ENCODE measurements at places on chromosomes 7 and 10.
A peak's percentile ranks its signal among the peaks of the same experiment; 100 is the strongest.

DNA sequence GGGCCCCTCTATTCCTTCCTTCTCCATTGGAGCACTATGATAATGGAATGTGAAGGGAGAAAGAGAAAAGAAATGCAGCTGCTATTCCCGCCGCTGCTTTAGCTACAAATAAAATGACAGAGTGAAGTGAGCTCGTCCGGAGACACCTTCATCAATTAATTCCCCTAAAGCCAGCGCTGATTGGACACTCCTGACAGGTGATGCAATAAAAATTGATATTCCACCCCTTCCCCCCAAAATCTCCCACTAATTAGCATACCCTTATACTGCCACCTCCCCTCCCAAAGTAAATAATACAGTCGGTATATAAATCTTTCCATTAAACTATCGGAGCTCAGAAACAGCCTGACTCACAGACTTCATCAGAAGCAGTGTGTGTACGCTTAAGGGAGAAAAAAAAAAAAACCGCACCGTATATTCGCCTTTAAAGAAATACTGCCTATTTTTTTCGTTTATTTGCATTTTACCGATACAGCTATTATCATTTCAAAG lies 7.3 kb downstream of the SKIDA1 start:
- no peak for ATAC-seq
- peaks cover 33% of the 10 kb centered on the region for H3K4me1 ChIP-seq
- H3K36me3 ChIP-seq: no peaks in the 10 kb centered on the region
- H3K4me3 ChIP-seq: peak overlapping the region; percentile 80

DNA sequence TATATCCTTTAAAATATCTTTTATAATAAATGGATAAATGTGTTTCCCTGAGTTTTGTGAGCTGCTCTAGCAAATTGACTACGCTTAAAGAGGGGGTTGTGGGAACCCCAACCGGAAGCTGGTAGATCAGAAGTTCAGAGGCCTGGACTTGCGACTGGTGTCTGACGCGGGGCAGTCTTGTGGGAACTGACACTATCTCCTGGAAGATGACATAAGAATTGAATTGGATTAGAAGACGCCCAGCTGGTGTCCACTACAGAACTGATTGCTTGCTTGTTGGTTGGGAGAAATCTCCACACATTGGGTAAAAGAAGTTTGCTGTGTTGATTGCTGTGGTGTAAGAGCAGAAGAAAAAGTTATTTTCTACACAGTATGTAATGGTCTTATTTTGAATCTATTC lies 51.1 kb upstream of the AHR start:
- no peaks in the 10 kb centered on the region for H3K36me3 ChIP-seq
- no peak overlapping the region for H3K4me3 ChIP-seq
- no peak overlapping the region for H3K27ac ChIP-seq
- H3K27me3 ChIP-seq: no peaks in the 10 kb centered on the region
- H3K4me1 ChIP-seq: no peaks in the 10 kb centered on the region
- no peak for ATAC-seq

DNA sequence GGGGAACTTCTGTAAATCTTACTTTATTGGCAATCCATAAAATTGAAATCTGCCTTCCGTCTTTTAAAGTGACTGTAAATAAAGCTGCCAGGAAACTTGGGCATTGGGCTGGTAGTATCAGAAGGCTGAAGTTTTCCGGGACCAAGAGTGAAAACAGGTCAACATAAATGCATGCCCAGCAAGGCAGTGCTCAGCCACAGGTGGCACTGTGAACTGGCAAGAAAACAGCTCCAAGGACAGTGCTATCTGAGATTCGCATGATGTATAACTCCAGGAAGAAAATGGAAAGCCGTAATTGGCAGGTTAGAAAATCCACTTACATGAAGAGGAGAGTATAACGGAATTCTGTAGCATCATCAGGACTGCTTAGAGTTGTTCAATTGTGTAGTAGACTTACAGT lies 1.9 kb upstream of the INSYN2A start:
- no peak overlapping the region for H3K4me3 ChIP-seq
- no peak for ATAC-seq
- no peak overlapping the region for H3K27ac ChIP-seq
- peaks cover 27% of the 10 kb centered on the region for H3K27me3 ChIP-seq

- H3K4me1 ChIP-seq: no peaks in the 10 kb centered on the region
- H3K4me3 ChIP-seq: no peak overlapping the region
- no peak overlapping the region for H3K27ac ChIP-seq
- no peak for ATAC-seq
Measured at GRCh38 chr10:97612386-97612785, 20.9 kb downstream of the MORN4 start.

DNA sequence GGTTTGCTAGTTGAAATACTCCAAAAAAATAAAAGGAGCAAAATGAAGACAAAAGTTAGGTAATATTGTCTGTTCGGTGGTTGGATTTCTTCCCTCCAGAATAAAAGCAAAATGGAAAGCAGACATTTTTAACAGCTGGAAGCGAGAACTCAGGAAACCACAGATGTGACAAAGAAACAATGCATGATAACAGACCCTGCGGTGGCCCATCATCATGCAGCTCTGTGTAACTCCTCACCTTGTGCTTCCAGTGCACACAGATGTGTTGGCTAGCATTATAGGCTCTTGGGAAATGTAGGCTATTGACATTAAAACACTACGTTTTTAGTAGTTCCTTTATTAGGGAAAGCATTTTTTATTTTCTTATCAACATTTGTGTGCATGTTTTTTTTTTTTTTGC lies 53.9 kb upstream of the ARL4A start:
- H3K4me1 ChIP-seq: peaks cover 14% of the 10 kb centered on the region
- H3K4me3 ChIP-seq: no peak overlapping the region
- no peak overlapping the region for H3K27ac ChIP-seq
- ATAC-seq: no peak

DNA sequence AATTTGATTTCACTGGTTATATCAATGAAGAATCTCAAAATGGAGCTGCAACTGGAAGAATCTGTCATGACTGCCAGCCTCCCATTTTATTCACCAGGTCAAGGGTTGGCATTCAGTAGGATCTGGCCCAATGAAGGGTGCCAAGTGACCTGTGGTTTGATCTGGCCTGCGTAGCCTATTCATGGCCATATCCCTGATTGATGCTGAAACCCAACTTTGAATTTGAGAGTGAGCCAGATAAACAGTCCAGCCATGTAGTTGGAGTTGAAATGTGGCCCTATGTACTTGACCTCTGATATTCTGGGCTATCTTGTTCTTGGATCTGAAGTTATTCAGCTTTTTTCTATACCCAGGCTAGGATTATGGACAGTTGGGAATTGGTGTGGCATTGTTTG lies 1.5 kb downstream of the MKLN1 start:
- no peak for ATAC-seq
- H3K4me3 ChIP-seq: peak overlapping the region; percentile 50
- H3K27me3 ChIP-seq: no peaks in the 10 kb centered on the region
- peak overlapping the region; percentile 98 for H3K27ac ChIP-seq
- peaks cover 53% of the 10 kb centered on the region for H3K4me1 ChIP-seq

DNA sequence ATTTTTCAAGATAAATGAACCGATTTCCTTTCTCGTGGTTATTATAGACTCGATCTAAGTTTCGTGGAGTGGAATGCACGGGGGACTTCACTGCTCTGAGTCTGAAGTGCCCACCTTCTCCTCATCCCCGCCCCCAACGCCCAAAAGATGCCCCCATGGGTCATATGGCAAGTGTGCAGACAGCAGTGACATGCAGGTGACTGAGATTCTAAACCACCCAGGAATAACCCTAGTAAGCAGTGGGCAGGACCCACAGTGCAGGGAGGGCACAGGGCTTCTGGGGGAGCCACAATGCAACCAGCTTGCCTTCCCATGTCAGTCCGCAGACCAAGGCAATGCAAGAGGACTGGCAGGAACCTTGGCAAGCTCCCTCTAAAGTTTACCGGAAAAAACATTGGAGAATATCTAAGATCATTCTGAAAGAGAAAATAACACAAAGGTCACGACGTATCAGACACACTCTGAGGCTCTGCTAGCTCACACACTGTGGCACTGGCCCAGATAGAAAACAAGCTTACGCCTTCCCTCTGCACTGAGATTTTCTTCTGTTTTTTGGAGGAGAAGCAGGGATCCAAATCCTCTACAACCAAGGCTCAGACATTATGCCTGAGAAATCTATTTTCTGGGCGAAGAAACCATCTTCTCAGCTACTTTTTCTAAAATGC lies 239.6 kb downstream of the MAD1L1 start:
- ATAC-seq: no peak
- peaks cover 6% of the 10 kb centered on the region for H3K4me1 ChIP-seq
- peaks cover 6% of the 10 kb centered on the region for H3K36me3 ChIP-seq
- no peak overlapping the region for H3K27ac ChIP-seq

DNA sequence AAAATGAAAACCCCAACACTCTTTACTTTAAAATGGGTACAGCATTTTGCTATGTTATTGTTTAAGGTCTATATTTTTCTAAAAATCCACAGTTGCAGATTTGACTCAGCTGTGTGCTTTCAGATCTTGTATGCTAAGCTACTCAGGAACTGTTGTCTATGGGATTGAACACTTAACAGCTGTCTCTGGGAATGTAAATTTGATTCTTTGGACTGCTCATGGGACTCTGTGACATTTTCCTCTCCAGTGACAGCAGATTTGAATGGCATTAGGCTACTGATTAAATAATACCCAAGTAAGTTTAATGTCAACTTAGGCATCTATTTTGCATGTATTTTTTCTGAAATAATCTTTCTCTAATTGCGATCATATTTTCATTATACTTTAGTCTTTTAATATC lies 1.7 kb upstream of the CD36 start:
- H3K36me3 ChIP-seq: no peaks in the 10 kb centered on the region
- no peak overlapping the region for H3K27ac ChIP-seq
- no peaks in the 10 kb centered on the region for H3K4me1 ChIP-seq
- H3K4me3 ChIP-seq: no peak overlapping the region
- ATAC-seq: no peak

- no peak for ATAC-seq
- no peak overlapping the region for H3K4me3 ChIP-seq
- H3K36me3 ChIP-seq: peaks cover 15% of the 10 kb centered on the region
- H3K4me1 ChIP-seq: peaks cover 22% of the 10 kb centered on the region
Measured at GRCh38 chr7:917255-918117, 37.0 kb downstream of the ADAP1 start.

GRCh38 chr10:128624656-128625530 lies 498.7 kb upstream of the MKI67 start:
- H3K36me3 ChIP-seq: no peaks in the 10 kb centered on the region
- no peak overlapping the region for H3K4me3 ChIP-seq
- H3K27me3 ChIP-seq: no peaks in the 10 kb centered on the region
- no peaks in the 10 kb centered on the region for H3K4me1 ChIP-seq
- H3K27ac ChIP-seq: no peak overlapping the region
- no peak for ATAC-seq
